ENCODE measurements at places on chromosomes 11 and 22. TPM values are rescaled to one million over a fixed set of nuclear protein-coding genes. Genes with fewer than 3 reads are reported as not detected.

DNA sequence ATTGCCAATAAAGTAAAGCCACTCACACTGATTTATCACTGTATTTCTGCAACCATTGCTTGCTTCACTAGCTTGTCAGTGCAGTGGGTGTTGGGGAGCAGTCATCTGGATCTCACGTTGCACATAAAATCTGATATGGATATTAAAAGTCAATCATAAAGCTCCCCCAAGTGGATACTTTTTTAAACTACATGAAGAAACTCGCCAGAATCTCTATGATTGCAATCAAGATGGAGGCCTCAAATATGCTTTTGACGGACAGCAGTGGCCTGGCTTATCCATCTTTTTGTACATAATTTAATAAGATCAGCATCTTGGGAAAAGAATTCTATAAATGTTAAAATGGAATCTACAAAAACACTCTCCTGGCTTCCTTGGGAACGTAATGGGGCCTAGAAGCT lies 137.7 kb downstream of the WT1 start:
- DNase-seq, result no peak
- H3K4me3 ChIP-seq, result no peak overlapping the region
- H3K4me1 ChIP-seq, result no peaks in the 10 kb centered on the region
- H3K27me3 ChIP-seq, result no peaks in the 10 kb centered on the region
- H3K27ac ChIP-seq, result no peak overlapping the region

- no peak for DNase-seq
- no peak overlapping the region for H3K4me3 ChIP-seq
- no peak overlapping the region for H3K27ac ChIP-seq
- no peaks in the 10 kb centered on the region for H3K36me3 ChIP-seq
These were observed 30.6 kb downstream of the NNMT start for GRCh38 chr11:114326776-114327175.

- no peaks in the 10 kb centered on the region for H3K4me1 ChIP-seq
- H3K4me3 ChIP-seq, result no peak overlapping the region
- H3K27ac ChIP-seq, result no peak overlapping the region
- no peak for DNase-seq
These were observed 4.0 kb downstream of the ARL14EP start for GRCh38 chr11:30326906-30327305.

GRCh38 chr11:16764888-16765287 lies 26.4 kb downstream of the C11orf58 start:
- no peaks in the 10 kb centered on the region for H3K4me1 ChIP-seq
- no peaks in the 10 kb centered on the region for H3K27me3 ChIP-seq
- no peaks in the 10 kb centered on the region for H3K36me3 ChIP-seq
- H3K27ac ChIP-seq, result no peak overlapping the region

The SCGB1D2 gene
- total RNA-seq, result not detected

Measured in Peyer's patch (tissue), 4 donors.